ENCODE measurements at places on chromosomes 6 and 20. TPM values are rescaled to one million over a fixed set of nuclear protein-coding genes. Genes with fewer than 3 reads are reported as not detected.

DNA sequence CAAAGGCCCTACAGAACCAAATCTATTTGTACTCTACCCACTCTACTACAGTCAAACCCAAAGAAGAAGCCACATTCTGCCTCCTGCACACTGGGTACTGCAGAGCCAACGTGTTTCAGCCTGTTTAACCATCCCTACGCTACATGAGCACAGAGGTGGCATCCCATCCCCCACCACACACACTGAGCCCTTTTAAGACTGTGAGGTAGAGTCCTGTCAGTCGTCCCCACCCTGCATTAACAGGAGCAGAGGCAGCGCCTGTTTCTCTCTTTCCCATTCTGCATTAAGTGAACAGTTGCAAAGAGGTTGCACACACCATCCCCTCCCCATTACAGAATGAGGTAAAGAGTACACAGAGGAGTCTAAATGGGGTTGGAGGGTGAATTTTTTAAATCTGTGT is 5.2 kb upstream of the RSPH4A start:
- H3K27me3 ChIP-seq, result no peaks in the 10 kb centered on the region
- DNase-seq, result no peak
- peaks cover 7% of the 10 kb centered on the region for H3K4me1 ChIP-seq
- H3K36me3 ChIP-seq, result no peaks in the 10 kb centered on the region
- no peak overlapping the region for H3K27ac ChIP-seq

- no peaks in the 10 kb centered on the region for H3K36me3 ChIP-seq
- DNase-seq, result peak; percentile 81
- peaks cover 9% of the 10 kb centered on the region for H3K27me3 ChIP-seq
- H3K4me3 ChIP-seq, result peak within 1 kb of the TSS; percentile 48
- H3K27ac ChIP-seq, result peak within 1 kb of the TSS; percentile 43
- H3K4me1 ChIP-seq, result peaks cover 20% of the 10 kb centered on the region
Measured at GRCh38 chr20:58692579-58693225, at the start of gene NPEPL1. TSS of gene NPEPL1 (plus strand) at chr20:58692800. CDS start at chr20:58692901, 101 bp downstream.

GRCh38 chr6:76742919-76743318 is 670.5 kb upstream of the IMPG1 start:
- DNase-seq, result no peak
- no peaks in the 10 kb centered on the region for H3K4me1 ChIP-seq
- no peak overlapping the region for H3K27ac ChIP-seq
- no peak overlapping the region for H3K4me3 ChIP-seq

DNA sequence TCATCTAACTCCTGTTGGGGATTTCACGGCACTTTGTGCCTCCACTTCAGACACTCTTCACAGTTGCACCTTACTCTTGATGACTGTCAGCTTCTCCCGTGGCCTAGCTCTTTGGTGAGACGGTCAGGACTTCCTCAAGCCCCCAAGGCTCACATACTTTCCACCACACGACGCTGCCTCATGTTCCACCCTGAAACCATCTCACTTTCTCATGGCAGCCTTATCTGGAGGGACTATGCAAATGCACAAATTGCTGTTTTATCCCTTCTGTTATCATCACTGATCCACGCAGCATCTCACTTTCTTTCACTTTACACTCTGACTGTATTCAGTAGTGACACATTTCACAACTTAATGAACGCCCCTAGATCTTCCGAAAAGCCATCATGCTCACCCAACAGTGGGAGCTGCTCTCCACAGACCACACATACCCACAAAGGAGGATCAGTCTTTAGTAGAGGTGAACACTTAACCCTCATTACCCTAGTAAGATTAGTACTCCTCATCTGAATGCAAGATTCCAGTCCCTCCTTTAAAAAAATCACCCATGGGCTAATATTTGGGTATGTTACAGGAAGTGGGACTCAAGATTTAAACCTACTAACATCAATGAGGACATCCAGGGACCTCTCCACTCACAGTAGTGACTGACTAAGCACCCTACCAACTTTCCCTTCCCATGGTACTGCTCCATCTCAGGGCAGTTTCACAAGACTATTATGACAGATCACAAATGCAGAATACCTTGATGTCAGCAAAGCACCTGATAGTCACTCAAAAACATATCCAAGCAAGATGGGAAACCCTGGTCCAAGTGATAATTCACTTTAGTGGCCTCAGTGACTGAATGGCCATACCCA is 35.4 kb downstream of the FYN start:
- H3K27ac ChIP-seq, result no peak overlapping the region
- no peaks in the 10 kb centered on the region for H3K36me3 ChIP-seq
- DNase-seq, result no peak
- peaks cover 13% of the 10 kb centered on the region for H3K27me3 ChIP-seq
- no peak overlapping the region for H3K4me3 ChIP-seq

- no peak for DNase-seq
- H3K4me3 ChIP-seq, result no peak overlapping the region
- no peaks in the 10 kb centered on the region for H3K36me3 ChIP-seq
- no peak overlapping the region for H3K27ac ChIP-seq
Measured at GRCh38 chr6:743320-744096, 50.6 kb upstream of the EXOC2 start.

DNA sequence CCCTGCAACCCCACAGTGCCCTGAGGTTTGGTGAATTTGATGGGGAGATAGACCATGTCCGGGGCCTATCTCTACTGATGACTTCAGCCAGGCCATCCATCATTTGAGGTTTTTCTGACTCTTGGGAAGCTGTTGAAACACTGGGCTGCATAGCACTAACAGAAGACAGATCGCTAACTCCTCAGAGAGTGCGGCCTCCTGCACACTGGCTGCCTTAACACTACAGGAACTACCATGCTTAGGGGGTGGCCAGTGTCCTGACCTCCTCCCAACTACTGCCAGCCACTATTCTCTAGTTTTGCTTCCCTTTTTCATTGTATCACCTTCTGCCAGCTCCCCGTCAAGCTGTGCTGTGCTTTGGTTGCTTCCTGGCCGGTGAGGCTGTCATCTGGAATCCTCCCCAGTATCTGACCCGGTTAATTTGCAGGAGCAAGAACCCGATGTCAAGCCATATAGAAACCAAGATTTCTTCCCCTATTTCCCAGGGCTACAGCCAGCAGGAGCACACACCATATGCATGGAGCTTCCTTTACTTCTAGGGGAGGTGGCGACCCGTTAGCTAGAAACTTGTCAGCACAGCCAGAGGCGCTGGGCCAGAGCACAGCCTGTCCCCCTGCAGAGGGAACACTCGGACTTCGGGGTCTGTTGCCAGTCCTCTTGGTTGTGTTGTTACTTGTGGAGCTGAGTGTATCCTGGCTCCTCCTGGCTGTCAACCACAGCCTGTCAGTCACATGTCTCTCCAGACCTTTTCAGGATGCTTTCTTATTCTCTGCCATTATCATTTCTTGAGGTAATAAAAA is 57.3 kb upstream of the TRAF3IP2 start:
- H3K36me3 ChIP-seq, result peaks cover 4% of the 10 kb centered on the region
- no peak for DNase-seq
- peak overlapping the region; percentile 78 for H3K4me3 ChIP-seq

GRCh38 chr6:98044791-98045470 is 761.9 kb upstream of the MMS22L start:
- H3K36me3 ChIP-seq, result no peaks in the 10 kb centered on the region
- DNase-seq, result no peak
- peak overlapping the region; percentile 7 for H3K4me3 ChIP-seq
- peaks cover 3% of the 10 kb centered on the region for H3K27me3 ChIP-seq
- peaks cover 67% of the 10 kb centered on the region for H3K4me1 ChIP-seq
- H3K27ac ChIP-seq, result peak overlapping the region; percentile 92

DNA sequence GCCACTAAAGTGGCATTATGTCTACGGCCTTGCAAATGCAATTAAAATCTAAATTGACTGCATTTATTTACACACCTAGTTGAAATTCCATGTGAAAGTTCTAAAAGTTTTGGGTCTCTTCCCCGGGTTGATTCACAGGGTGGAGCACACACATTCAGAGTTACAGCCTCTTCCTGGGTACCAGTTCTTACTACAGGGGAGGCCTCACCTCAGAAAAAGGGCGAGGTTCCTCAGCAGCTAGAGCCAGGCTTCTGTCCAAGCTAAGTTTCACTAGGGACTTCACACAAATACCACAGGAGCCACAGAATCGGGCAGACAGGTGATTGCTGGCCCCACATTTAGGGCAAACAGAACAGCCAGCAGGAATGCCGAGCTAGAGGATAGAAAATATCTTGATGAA is 52.7 kb downstream of the DZANK1 start:
- no peaks in the 10 kb centered on the region for H3K36me3 ChIP-seq
- peaks cover 9% of the 10 kb centered on the region for H3K4me1 ChIP-seq
- no peak for DNase-seq
- no peak overlapping the region for H3K4me3 ChIP-seq
- H3K27me3 ChIP-seq, result no peaks in the 10 kb centered on the region

DNA sequence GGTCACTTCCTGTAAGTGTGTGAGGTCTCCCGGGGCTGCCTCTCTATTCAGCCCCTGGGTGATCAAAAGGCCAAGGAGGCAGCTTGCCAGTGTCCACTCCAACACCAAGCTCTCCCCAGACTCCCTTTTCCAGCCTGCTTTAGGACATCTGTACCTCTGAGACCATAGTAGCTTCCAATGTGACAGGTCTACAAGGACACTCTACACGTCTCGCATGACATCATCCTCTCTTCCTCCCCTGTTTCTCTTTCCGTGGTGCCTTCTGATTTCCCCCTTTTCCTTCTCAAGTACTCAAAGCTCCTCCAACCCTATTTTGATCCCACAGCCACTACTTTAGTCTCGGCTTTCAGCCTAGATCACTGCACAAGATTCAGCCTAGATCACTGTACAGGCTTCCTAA is 26.4 kb downstream of the HLA-F start:
- H3K4me3 ChIP-seq, result peak overlapping the region; percentile 97
- H3K27ac ChIP-seq, result no peak overlapping the region
- DNase-seq, result no peak
- no peaks in the 10 kb centered on the region for H3K36me3 ChIP-seq
- H3K4me1 ChIP-seq, result no peaks in the 10 kb centered on the region
- H3K27me3 ChIP-seq, result peaks cover 23% of the 10 kb centered on the region

- DNase-seq, result no peak
- no peaks in the 10 kb centered on the region for H3K4me1 ChIP-seq
- H3K27ac ChIP-seq, result no peak overlapping the region
- peaks cover 3% of the 10 kb centered on the region for H3K27me3 ChIP-seq
- no peak overlapping the region for H3K4me3 ChIP-seq
Measured at GRCh38 chr6:121657972-121658371, 222.5 kb downstream of the GJA1 start.

- H3K27me3 ChIP-seq, result peaks cover 7% of the 10 kb centered on the region
- peaks cover 18% of the 10 kb centered on the region for H3K4me1 ChIP-seq
- no peak for DNase-seq
- no peak overlapping the region for H3K4me3 ChIP-seq
- H3K36me3 ChIP-seq, result no peaks in the 10 kb centered on the region
Measured at GRCh38 chr20:58393299-58393698, 4.3 kb downstream of the VAPB start.

- H3K4me3 ChIP-seq, result no peak overlapping the region
- DNase-seq, result no peak
- no peak overlapping the region for H3K27ac ChIP-seq
- no peaks in the 10 kb centered on the region for H3K36me3 ChIP-seq
- peaks cover 11% of the 10 kb centered on the region for H3K27me3 ChIP-seq
Measured at GRCh38 chr6:107636486-107636885, 146.6 kb downstream of the SOBP start.

GRCh38 chr6:46819561-46819960 is 26.4 kb downstream of the MEP1A start:
- H3K4me1 ChIP-seq, result no peaks in the 10 kb centered on the region
- H3K36me3 ChIP-seq, result no peaks in the 10 kb centered on the region
- no peak overlapping the region for H3K27ac ChIP-seq
- DNase-seq, result no peak
- no peaks in the 10 kb centered on the region for H3K27me3 ChIP-seq

DNA sequence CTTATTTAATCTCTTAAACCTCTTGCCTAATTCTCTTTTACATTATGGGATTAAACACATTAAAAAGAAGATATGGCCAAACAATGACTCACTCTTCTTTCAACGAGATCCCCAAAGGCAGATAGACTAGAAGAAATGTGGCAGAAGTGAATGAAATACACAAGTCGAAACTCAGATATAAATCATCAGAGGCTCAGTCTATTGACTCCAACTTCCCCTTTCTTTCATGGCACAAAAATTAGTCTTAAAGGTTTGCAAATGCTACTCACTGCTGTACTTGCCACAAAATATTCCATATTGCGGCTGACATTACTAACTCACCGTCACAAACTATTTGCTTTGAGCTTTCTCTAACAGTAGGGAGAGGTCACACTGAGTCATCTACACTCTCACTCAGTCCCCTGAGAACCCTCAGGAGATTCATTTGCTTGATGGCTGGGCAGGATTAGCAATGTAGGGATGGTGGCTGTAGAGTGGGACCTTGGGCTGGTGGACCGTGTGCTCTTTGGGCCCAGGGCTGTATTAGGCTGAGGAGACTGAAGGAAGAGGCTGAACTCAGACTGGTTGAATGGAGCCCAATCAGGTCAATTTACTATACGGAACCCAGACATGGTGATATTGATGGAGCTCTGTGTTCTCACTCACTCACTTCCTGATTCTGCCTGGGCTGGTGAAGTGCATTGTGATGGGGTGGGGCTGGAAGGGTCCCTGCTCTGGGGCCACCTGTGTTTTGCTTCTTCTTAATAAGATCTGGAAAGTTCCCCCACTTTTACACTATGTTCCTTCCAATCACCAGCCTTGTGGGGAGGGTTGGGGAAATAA is 42.8 kb upstream of the UBR2 start:
- no peaks in the 10 kb centered on the region for H3K36me3 ChIP-seq
- H3K27me3 ChIP-seq, result peaks cover 2% of the 10 kb centered on the region
- no peak overlapping the region for H3K4me3 ChIP-seq
- no peaks in the 10 kb centered on the region for H3K4me1 ChIP-seq

- DNase-seq, result no peak
- no peak overlapping the region for H3K4me3 ChIP-seq
- H3K27me3 ChIP-seq, result no peaks in the 10 kb centered on the region
- H3K4me1 ChIP-seq, result peaks cover 6% of the 10 kb centered on the region
Measured at GRCh38 chr6:149754548-149754947, 5.0 kb downstream of the PCMT1 start.

DNA sequence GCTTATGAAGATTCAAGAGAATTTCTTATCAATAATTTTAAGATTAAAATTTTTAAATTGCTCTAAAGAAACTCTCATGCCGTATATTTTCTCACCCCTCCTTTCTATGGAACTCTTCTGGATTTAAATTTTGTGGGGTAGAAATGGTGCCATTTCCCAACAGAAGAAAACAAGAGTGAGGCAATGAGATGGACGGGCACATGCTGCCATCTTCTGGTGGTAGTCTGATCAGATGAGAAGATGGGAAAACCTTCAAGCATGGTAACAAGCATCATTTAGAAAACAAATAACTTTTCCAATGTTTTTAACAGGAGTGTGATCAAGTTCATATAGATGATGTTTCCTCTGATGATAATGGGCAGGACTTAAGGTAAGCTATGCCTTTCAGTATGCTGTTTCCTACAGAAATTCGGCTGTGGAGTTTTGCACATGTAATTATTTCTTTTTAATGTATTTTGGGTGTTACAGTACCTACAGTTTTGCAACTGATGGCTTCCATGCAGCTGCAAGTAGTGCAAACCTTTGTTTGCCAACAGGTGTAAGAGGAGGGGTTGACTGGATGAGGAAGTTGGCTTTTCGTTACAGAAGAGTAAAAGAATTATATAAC is 271.4 kb downstream of the EYA4 start:
- no peak overlapping the region for H3K4me3 ChIP-seq
- H3K36me3 ChIP-seq, result no peaks in the 10 kb centered on the region
- H3K27me3 ChIP-seq, result no peaks in the 10 kb centered on the region
- peaks cover 4% of the 10 kb centered on the region for H3K4me1 ChIP-seq
- H3K27ac ChIP-seq, result no peak overlapping the region

ZBTB46 gene
- 94.4 TPM for total RNA-seq

TAGAP gene
- not detected for total RNA-seq

CTAGE9 gene
- total RNA-seq, result not detected

TNF gene
- not detected for total RNA-seq

RBM12 gene
- 147 TPM for total RNA-seq

ACTL10 gene
- total RNA-seq, result 1.0 TPM

BTN2A1 gene
- 41.6 TPM for total RNA-seq

SYNDIG1 gene
- total RNA-seq, result 10.4 TPM

RBBP8NL gene
- total RNA-seq, result not detected

All from glutamatergic neuron (in vitro differentiated cells).